Left ventricle myocardium inferior (tissue), 1 donor: ENCODE measurements at places on chromosomes 1 and 21. TPM values are rescaled to one million over a fixed set of nuclear protein-coding genes. Genes with fewer than 3 reads are reported as not detected.

Gene TRIM58
- total RNA-seq = 0.16 TPM

Gene CCDC17
- 1.2 TPM for total RNA-seq

Gene ZMYM1
- total RNA-seq = 7.8 TPM

GRCh38 chr1:71653952-71654351 is 573.1 kb upstream of the ZRANB2 start:
- no peaks in the 10 kb centered on the region for H3K27me3 ChIP-seq
- peaks cover 13% of the 10 kb centered on the region for H3K4me1 ChIP-seq
- no peak overlapping the region for H3K4me3 ChIP-seq
- no peak overlapping the region for H3K27ac ChIP-seq
- no peaks in the 10 kb centered on the region for H3K36me3 ChIP-seq
- DNase-seq = no peak

DNA sequence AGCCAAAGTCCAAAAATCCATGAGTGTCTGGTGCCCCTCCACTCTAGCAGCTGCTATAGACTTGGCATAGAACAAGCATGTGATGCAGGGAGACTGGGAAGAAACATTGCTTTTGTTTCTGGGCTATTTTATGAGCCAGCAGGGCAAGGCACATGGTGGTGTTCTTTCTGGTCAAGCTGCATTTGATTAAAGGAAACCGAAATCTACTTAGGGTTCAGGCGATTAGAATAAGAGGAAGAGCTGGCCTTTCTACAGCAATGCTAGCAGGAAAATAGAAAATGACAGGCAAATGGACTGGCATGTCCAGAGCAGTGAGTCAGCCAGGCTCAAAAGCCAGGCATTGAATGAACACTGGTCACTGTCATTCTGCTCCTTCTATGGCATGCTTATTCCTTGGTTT is 28.5 kb upstream of the ARHGAP29 start:
- peaks cover 16% of the 10 kb centered on the region for H3K4me1 ChIP-seq
- H3K36me3 ChIP-seq = no peaks in the 10 kb centered on the region
- no peak overlapping the region for H3K4me3 ChIP-seq
- H3K27ac ChIP-seq = peak overlapping the region; percentile 31
- DNase-seq = no peak

DNA sequence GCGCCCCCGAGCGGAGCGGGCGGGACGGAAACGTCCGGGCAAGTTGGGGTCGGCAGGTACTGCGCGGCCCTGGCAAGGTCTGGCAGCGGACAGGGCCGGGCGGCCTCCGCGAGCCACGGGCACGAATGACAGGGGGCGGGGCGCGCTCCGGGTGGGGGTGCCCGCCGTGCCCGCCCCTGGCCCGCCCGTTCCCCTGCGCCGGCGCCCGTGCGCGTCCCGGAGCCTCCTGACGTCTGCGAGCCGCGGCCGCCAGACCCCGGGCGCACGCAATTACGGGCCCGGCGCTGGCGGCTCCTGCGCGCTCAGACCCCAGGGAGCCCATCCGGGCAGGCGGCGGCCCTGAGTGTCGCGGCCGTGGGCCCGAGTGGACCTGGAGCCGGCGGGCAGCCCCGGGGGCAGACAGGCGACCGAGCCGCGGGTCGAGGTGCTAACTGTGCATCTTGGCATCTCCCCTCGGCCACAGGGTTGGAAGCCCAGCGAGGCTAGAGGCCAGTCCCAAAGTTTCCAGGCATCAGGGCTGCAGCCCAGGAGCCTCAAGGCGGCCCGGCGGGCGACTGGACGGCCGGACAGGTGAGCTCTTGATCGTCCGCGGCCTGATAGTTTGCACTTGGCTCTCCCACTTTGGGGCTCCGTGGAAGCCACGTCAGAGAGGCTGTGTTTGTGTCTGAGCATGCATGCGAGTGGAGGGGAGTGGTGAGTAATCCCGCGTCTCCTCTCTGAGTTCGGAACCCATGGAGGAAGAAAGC is 918 bp downstream of the MIB2 start:
- H3K27me3 ChIP-seq = no peaks in the 10 kb centered on the region
- H3K4me1 ChIP-seq = peaks cover 59% of the 10 kb centered on the region
- H3K36me3 ChIP-seq = peaks cover 10% of the 10 kb centered on the region
- DNase-seq = no peak

DNA sequence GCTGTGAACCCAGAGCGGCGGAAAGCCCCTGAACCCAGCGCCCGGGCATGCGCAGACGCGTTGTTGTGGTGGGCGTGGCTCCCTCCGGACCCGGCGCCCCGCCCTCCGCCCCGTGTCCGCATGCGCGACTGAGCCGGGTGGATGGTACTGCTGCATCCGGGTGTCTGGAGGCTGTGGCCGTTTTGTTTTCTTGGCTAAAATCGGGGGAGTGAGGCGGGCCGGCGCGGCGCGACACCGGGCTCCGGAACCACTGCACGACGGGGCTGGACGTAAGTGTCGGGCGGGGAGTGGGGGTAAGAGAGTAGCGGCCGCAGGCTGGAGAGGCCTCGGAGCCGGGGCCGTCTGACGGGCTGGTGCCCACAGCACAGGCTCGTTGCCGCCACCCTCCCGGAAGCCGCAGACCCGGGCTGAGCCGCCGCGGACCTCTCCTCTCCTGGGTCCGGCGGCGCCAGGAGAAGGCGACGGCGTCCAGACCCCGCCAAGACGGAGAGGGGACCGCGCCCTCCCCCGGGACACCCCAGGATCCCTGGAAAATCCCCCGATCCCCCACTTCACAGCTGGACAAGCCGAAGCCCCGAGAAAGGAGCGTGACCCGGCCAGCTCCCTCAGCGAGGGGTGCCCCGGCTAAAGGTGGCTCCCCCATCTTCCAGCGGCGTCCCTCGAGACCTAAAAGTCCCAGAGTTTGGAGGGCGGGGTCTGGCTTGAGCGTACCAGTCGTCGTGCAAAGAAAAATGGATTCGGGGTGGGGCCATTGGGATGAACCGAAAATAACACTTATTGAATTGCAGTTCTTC is at the start of gene TMEM50A:
Gene TMEM50A (plus strand): TSS at position 147 of the 794 bp plus-strand sequence. CDS start 2,153 bp downstream, outside the sequence.
- peak within 1 kb of the TSS; percentile 97 for H3K27ac ChIP-seq
- peaks cover 46% of the 10 kb centered on the region for H3K4me1 ChIP-seq
- H3K36me3 ChIP-seq = peaks cover 6% of the 10 kb centered on the region
- DNase-seq = peak; percentile 92

DNA sequence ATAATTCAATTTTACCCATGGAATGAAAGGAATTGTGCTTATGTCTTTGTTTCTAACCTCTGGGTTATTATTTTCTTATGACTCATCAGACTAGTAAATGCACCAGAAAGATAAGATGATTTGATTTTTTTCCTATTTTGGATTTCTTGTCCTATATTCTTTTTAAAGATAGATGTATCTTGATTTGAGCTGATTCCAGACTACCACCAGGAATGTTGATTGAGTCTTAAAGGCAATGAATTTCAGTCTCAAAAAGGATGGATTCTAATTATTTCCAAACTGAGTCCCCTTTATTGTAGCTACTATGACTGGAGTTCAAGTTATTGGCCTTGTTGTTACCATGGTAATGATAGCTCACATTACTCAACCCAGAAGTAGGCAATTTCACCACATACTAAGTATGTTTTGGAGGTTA is 95.8 kb upstream of the RGS4 start:
- H3K4me3 ChIP-seq = no peak overlapping the region
- no peak overlapping the region for H3K27ac ChIP-seq
- H3K27me3 ChIP-seq = peaks cover 7% of the 10 kb centered on the region
- no peaks in the 10 kb centered on the region for H3K36me3 ChIP-seq

DNA sequence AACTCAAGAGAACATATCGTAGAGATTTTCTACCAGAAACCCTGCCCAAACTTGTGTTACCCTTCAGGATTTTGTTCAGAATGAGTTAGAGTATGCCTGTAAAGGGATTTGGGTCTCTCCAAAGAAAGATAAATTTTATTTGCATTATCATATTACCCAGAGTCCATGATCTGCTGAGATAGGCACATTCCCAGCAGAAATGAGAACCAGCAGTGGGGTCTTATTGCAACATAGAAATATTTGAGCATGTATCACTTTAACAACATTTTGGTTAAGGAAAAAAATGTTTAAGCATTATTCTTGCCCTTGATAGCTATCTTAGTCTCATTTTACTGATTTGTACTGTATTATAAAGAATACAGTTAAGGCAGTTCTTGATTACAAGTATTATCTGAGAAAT is 10.6 kb downstream of the VCAM1 start:
- H3K36me3 ChIP-seq = peaks cover 3% of the 10 kb centered on the region
- H3K4me1 ChIP-seq = no peaks in the 10 kb centered on the region
- H3K27me3 ChIP-seq = no peaks in the 10 kb centered on the region
- H3K4me3 ChIP-seq = no peak overlapping the region
